Fibroblast of gingiva (primary cell): ENCODE measurements at places on chromosomes 4 and X.

DNA sequence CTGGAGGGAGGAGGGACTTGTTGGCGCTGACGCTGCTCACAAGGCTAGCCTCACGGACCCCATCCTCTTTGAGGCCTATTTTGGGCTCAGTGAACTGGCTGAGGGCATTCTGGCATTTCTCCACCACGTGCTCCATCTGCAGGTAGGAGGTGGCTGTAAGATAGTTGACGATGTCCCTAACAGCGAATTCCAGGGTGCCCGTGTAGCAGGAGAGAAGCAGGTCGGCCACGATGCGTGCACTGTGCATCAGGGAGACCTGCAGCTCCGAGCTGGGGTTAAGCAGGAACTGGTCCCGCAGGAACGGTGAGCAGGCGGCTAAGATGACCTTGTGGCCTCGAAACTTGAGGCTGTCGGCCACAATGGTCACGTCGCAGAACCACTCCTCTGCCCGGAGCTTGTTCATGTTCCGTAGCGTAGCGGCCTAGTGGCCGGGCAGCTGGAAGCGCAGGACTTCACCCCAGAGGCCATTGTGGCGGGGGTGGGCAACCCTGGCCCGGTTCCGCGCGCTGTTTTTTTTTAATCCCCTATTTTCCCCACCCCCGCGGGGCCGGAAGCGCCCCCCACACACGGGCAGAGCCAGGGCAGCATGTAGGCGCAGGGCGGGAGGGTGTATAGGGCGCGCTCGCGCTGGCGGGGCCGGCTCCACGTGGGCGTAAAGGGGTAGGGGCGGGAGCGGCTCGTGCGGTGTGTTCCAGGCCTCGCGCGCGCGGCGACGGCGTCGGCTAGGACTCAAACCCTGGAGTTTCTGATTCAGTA lies 73.2 kb downstream of the UBE2K start:
- no peak for DNase-seq

GRCh38 chrX:93420525-93421082 lies 252.8 kb downstream of the NAP1L3 start:
- DNase-seq: no peak

- no peak for DNase-seq
Measured at GRCh38 chr4:114400531-114400930, 198.1 kb upstream of the UGT8 start.

DNA sequence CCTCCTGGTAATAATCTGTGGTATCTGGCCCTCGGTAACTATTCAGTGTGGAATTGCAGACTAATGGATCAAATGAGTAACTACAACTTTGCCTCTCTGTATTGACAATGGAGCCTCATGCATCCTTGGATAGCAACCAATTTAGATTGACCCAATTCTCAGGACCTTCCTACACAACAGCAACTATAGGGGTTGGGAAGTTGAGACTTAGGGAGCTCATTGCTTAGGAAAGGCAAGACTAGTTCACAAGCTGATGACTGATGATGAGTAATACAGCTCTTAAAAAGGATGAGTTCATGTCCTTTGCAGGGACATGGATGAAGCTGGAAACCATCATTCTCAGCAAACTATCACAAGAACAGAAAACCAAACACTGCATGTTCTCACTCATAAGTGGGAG lies 47.5 kb upstream of the KLHL13 start:
- peak; percentile 4 for DNase-seq

DNA sequence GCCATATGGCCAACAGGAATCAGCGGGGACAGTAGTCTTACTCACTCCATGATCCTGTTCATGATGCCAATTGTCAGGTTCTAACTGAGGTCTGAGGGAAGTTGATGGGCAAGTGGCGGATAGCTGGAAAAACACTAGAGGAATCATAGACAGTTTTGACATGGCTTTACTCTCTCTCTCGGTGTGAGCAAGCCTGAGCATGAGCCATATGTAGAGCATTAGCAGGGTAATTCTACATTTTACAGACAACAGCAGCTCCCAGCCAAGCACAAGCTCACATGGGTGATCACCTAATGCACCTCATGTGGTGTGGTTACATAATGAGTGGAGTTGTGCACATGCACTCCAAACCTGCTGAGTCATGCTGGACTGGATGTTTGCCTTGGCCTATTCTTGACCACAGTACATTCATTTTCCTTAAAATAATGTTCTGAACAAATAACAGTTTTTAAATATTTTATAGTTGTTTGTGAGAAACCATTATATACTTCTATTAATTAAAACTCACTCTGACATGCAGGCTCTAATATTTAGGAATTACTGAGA lies 429.2 kb downstream of the GPAT3 start:
- DNase-seq: no peak

DNA sequence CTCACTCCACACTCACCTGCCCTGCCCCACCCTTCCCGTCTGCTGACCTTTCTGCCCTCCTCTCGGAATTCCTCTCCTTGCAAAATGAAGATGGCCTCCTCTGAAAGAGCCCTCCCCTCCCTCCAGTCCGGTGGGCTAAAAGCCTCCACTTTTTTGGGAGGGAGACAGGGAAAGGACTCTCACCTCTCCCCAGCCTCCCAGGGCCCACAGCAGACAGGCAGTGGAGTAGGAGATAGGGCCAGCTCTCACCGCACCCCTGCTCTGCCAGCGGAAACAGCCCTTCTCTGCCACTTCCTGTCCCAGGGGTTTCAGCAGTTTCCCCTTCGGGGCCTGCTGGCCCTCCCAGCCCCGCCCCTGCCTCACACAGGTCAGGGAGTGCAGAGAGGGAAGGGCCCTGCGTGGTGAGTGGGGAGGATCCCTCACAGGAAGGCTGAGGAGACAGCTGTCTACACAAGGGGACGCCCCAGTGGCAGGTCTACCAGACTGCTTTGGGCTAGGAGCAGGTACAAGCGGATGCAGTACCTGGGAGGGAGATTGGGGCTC lies 18.2 kb downstream of the ELF4 start:
- no peak for DNase-seq

DNA sequence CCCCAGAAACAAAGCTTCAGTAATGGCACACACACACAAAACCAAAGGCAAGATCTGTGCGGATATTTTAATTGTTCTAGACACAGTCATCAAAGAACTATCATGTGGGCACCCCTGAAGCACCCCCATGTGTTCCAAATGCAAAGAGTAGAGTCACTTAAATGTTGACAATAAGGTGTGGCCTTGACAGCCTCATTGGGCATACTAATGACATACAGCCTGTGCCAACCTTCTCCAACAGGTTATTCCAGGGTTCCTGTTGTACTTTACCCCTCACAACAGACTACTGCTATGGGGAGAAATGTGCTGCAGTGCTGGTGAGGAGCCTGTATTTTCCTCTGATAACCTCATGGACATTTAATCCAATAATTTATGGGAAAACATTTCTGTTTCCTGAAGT lies 29.8 kb upstream of the CT47C1 start:
- no peak for DNase-seq

- DNase-seq: no peak
Measured at GRCh38 chr4:158588285-158588684, 66.6 kb downstream of the RXFP1 start.

DNA sequence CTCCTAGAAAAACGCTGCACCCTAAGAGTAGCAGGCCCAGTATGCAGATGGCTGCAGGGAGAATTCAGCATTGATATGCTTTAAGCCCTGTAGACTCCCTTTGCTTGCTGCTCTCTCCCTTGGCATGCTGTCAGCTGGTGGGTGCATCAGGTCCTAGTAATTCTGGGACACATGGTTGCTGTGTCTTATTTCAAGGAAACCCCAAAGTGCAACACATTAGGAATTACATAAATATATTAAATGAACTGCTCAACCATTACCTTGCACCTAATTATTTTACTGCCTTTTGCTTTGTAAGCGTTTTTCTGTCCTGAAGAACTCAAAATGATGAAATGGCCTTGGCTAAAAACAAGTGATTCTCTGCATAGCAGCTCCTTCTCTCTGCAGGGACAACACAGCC lies 516.3 kb downstream of the ZIC3 start:
- DNase-seq: no peak

GRCh38 chr4:150280081-150280895 lies 202.0 kb downstream of the DCLK2 start:
- DNase-seq: peak; percentile 69

DNA sequence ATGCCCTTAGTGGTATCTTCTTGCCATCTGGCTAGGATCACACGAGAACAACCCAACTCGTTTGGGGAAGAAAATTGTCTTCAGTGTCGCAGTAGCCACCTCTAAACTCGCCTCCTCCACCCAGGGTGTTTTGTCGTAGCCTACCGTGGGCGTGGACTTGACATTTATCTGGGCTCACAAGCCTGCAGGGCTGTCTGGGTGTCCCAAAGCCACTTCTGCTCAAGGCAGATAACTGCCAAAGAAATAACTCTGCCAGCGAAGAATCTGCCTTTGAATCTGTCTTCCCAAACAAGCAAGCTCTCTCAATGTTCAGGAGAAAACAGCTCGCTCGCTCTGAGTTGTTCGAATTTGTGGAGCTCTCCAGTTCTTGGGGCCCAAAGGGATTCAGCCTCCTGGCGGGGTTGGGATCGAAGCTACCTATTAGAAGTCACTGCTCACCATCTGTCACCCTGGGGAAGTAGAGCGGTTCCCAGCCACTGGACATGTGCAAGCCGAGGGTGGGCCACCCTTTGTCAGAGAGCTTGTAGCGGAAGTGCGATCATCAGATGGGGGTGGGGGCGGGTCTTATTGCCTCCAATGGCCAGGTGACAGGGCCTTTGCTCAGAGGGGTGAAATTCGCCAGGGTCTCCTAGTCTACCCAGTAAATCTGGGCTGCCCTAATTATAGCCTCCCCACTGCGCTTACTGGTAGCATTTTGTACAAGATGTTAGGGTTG lies 14.8 kb downstream of the BLOC1S4 start:
- no peak for DNase-seq

GRCh38 chrX:28638775-28639174 lies 51.5 kb downstream of the IL1RAPL1 start:
- DNase-seq: no peak

DNA sequence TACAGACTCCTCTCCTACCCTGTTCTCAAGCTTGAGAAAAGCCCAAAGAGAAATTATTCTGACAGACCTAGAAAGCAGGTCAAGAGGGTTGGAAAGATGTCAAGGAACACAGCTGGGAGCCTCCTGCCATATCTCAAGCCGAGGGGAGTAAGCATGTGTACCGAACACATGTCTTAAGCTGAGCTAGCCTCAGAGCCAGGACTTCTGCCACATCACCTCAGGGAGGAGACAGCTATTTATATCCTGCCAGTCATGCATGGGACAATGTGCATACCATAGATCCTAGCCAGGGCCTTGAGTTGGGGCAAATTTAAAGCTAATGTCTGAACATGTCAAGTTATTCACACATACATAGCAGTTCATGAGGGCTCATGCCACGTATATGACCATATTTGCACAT lies 11.8 kb downstream of the TMEM31 start:
- DNase-seq: peak; percentile 18

GRCh38 chr4:109589605-109590004 lies 29.6 kb downstream of the MCUB start:
- DNase-seq: no peak

GRCh38 chrX:154516656-154517100 lies 646 bp upstream of the FAM3A start:
- DNase-seq: peak; percentile 48

- DNase-seq: peak; percentile 38
Measured at GRCh38 chr4:40998675-40999358, 215.5 kb downstream of the APBB2 start.

DNA sequence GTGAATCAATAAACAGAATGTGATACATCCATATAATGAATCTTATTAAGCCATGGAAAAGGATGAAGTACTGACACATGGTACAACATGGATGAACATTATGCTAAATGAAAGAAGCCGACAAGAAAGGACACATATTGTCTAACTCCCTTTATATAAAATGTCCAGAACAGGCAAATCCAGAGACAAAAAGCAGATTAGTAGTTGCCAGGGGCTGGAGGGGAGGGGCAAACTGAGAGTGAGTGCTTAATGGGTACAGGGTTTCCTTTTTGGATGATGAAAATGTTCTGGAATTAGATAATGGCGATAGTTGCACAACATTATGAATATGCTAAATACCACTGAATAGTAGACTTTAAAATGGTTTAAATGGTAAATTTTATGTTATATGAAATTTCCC lies 17.4 kb downstream of the ADGRG4 start:
- no peak for DNase-seq

DNA sequence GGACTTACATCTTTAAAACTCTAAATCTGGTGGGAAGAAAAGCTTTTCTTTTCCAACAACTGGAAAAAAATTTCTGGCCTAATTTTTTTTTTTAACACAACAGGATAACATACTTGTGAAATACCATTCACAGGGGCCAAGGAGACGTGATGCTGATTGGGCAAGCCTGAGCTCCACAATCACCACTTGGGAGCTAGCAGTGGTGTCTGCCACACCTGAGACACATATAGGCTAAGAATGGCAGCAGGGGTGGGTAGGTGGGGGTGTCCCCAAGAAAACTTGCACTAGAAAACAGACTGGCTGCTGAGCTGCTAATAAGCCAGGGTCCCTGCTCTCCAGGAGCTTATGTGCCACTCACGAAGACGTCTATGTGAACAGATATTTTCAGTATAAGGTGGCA lies 5.6 kb upstream of the PKD2 start:
- no peak for DNase-seq

- DNase-seq: no peak
Measured at GRCh38 chr4:13476152-13476551, 8.0 kb downstream of the RAB28 start.

DNA sequence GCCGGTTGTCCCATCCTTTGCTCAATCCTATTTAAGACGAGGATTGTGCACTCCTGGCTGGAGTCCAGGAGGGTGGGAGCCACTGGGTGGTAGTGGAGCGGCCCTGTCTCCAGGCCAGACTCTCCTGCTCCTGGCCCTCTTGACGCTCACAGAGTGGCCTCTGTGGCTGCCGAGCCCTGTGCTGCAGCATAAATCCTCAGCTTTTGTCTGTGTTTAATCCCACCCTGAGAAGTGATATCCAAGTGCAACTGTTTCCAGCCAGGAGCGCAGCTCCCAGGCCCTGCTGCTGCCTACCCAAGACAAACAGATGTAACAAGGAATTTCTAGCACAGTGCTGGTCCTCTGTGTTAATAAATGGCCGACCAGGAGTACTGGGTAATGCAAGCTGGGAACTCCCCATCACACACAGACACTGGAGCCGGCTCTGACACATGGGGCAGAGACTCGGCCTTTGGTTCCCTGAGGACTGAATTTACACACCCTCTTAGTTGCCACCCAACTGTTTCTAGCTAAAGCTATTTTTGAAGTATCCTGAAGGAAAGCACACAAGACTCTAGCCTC lies 85.3 kb downstream of the GATB start:
- no peak for DNase-seq

GRCh38 chrX:68534691-68535090 lies 35.8 kb downstream of the YIPF6 start:
- no peak for DNase-seq

DNA sequence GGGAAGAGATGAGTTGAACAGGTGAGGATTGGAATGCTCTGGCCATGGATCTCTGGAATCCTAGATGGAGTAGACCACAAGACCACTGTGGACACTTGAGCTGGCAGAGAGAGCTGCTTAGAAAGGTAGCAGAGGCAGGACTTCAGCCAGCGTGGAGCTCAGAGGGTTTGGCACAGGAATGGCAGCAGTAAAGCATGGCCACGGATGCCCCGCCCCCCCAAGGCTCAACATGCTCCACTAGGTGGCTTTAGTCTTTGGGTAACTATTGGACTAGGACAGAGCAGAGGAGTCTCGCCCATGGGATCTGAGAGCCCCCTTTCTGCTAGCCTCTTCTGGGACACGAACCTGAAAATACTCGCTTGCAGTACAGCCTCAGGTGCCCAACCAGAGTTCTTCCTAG lies 150.1 kb upstream of the NEIL3 start:
- no peak for DNase-seq
